CD4-positive, alpha-beta T cell treated with Interleukin-4 for 4 hours (primary cell): ENCODE measurements at places on chromosomes 5 and 9.
A peak's percentile ranks its signal among the peaks of the same experiment; 100 is the strongest.

GRCh38 chr9:5846096-5846495 is 13.2 kb upstream of the ERMP1 start:
- DNase-seq: no peak

- no peak for DNase-seq
Measured at GRCh38 chr5:10511741-10512640, 51.9 kb upstream of the ANKRD33B start.

DNA sequence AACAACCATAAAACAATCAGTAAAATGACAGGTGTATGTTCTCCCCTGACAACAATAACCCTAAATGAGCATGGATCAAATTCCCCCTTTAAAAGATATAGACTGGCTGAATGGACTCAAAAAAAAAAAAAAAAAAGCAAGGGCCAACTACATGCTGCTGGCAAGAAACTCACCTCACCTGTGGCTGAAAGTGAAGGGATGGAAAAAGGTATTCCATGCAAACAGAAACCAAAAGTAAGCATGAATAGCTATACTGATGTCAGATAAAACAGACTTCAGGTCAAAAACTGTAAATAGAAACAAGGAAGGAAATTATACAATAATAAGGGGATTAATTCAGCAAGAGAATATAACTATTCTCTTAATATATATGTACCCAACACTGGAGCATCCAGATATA is 54.2 kb upstream of the SSBP2 start:
- no peak for DNase-seq

DNA sequence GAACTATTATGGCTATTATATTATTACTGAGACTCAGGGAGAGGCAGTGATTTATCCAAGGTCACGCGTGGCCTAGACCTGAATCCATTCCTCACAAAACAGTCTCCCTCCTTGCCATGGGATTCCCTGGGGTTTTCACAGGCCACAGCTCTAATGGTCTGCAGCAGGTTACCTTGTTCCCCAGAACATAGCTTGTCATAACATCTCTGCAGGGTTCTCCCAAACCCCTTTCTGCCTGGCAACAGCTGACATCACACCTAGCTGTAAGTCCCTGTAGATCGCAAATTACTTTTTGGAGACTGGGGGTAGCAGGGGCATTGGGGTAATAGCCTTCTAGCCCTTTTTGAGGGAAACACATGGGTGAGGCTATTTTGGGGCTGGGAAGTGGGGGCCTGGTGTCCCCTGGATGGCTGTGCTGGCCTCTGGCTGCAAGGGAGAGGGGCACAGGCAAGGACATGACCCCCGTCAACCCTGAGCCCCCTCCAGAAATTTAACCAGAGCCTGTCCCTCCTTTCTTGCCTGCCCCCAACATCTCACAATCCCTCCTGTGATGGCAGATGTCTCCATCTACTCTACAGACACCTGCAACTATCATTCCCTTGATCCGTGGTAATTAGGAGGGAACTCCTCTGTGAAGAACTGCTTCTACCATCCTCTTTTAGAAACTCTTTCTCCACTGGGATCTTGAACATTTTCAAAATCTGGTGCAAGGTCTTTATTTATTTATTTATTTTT is 1.3 kb downstream of the CD74 start:
- peak; percentile 71 for DNase-seq

- no peak for DNase-seq
Measured at GRCh38 chr9:89122949-89123348, 55.7 kb downstream of the SHC3 start.

DNA sequence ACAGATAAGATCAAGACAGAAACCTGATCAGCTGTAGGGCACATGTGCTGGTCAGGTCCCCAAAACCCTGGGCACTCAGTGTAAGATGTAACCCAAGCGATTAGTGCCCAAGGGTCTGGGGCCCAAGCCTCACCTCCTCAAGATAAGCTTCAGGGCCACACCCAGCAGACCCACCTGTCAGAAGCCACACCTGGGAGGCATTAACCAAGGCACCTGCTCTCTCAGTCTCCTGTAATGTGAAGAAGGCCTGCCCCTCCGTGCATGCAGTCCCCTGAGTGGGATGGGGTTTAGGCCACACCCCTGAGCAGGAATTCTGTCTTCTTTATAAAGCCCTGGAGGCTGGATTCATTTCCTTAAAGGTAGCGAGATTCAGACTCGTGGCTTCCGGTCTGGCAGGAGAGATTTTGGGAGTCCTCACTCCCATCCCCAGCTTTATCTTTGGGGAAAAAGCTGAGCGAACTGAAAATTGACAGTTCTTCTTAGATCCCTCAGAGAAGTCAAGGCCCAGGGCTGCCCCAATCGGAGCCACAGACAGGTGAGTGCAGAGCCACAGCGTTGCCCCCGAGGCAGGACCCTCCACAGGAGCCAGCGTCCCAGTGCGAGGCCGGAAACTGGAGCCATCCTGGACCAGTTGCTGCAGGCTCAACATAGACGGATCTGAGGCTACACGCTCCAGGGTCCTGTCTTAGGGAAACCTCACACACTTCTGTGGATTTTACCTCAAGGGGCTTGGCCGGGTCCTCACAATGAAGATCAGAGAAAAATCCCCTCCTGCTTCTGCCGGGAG is 357.6 kb upstream of the IRX4 start:
- DNase-seq: no peak

GRCh38 chr9:94922098-94922607 is 195.7 kb downstream of the AOPEP start:
- DNase-seq: no peak

DNA sequence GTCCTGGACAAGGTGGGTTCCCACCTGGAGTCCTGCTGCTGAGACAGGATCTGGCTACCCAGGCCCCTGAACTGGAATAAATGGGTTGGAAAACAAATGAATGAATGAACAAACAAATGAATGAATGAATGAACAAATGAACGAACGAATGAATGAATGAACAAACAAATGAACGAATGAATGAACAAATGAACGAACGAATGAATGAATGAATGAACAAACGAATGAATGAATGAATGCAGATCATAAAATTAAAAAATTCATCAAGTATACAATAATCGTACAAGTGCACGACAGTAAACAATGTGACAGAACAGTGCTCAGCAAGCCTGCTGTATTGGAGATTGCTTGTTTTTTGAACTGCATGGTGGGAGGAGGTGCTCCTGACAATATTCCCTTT is 2097.1 kb downstream of the MAT2B start:
- no peak for DNase-seq

DNA sequence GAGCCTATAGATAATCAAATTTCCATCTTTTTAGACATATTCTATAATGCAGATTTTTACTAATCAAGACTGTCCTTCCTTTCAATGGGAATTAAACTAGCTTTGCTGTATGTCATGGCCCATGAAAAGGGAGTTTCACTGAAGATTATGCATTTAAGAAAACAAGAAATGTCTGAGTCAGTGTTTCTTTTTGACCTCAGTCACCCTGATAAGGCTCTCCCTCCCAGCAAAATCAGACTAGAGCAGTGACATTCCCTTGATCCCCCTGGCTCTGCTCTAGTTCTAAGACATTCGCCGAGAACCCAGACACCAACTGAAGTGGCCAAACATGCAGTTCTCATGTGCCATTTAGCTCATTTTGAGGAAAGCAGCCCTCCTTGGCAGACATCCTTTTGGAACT is 442.0 kb downstream of the ACTL7B start:
- DNase-seq: no peak
